Stimulated activated CD8-positive, alpha-beta memory T cell treated with anti-CD3 and anti-CD28 coated beads, Interleukin-7, amount 100 ng/mL, for 48 hours (primary cell): ENCODE measurements at places on chromosomes 3 and 15.

DNA sequence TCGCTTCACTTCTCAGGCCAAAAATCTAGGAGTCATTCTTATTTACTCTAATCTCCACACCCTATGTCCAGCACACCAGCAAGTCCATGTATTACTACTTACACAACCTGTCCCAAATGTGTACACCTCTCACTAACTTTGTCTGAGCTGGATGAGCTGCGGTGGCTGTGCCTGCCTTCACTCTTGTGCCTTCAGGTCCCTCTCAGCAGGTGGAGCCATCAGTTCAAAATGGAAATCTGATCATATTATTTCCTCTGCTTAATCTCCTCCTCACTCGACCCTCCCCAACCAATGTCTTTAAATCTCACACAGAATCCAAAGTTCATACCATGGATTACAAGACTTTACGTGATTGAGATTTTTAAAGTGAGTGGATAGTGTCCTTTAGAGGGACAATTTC, 82.8 kb downstream of the SSR3 start:
- no peak for DNase-seq

GRCh38 chr15:88504445-88504844, 36.9 kb downstream of the MRPS11 start:
- DNase-seq, result no peak

GRCh38 chr15:64634027-64634426, 141.4 kb downstream of the RBPMS2 start:
- peak; percentile 36 for DNase-seq

DNA sequence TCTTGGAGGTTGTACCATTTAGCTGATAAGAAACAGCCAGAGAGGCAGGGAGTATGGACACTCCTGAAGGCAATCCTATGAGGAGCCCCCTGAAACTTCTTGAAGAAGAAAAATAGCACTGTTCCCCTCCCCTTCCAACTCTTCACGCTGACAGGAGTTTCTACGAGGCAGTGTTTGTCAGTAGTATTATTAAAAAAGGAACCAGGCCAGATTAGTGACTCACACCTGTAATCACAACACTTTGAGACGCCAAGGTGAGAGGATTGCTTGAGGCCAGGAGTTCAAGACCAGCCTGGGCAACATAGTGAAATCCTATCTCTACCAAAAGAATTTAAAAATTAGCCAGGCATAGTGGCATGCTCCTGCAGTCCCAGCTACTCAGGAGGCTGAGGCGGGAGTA, 38.7 kb downstream of the WWTR1 start:
- DNase-seq, result no peak

DNA sequence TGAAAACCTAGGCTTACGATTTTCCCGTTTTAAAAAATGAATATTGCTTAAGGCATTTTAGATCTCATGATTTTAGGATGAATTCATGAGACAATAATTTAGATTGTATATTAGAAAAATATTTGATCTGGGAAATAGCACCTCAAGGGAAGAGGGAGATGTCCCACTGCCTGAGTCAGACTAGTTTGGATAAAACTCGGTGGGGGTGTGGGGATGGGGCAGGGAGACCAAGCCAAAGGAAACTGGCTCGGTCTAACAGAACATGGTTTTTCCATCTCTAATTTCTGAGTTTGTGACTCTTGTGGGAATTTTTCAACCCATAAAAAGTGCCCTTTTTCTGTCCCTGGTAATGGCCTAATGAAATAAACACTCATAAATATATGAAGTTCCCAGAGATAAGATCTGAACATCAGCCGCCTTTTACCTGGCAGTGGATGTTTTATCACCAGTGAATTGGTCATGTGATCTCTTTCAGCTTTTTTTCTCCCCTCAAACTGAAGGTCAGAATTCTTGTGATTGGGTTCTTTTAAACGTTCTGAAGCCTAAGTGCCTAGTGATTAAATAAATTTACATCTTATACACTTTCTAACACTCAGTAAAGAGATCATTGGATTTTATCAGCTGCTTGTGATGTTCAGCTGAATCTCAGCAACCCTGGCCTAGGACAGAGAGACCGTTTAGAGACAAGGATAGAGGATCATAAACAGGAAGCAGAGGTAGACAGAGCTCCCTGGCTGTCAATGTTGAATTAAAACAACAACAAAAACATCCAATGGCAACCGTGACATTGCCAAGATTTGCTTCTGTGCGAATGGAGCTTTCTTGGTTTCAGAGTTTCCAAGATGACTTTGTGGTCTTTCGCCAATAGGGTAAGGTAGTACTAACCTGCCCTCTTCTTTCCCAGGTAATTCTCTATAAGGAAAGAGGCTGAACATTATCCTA, 1038.2 kb downstream of the MCTP2 start:
- no peak for DNase-seq

DNA sequence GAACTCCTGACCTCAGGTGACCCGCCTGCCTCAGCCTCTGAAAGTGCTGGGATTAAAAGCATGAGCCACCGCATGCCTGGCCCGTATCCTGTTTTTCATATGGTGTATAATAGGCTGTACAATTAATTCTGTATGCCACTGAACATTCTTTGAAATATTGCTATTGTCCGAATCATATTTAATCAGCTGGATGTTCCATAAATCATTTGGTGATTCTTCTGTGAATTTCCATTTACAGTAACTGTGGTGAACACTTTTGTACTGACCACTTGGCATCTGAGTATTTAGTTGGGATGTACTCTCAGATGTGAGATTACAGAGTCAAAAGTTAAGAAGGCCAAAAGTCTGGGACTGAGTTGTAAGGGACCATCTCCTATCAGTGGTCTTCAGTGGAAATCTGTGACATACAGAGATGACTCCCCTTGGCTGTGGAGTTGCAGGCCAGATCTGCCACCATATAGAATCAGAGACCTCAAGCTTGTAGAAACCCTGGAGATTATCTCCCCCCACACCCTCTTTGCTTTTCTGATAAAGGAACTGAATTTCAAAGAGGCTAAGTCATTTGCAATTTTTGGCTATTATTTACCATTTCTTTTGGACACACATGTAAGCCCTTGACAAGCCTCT, 25.7 kb upstream of the DYNC1LI1 start:
- no peak for DNase-seq

GRCh38 chr3:10353160-10353559, 32.2 kb upstream of the SEC13 start:
- DNase-seq, result no peak

DNA sequence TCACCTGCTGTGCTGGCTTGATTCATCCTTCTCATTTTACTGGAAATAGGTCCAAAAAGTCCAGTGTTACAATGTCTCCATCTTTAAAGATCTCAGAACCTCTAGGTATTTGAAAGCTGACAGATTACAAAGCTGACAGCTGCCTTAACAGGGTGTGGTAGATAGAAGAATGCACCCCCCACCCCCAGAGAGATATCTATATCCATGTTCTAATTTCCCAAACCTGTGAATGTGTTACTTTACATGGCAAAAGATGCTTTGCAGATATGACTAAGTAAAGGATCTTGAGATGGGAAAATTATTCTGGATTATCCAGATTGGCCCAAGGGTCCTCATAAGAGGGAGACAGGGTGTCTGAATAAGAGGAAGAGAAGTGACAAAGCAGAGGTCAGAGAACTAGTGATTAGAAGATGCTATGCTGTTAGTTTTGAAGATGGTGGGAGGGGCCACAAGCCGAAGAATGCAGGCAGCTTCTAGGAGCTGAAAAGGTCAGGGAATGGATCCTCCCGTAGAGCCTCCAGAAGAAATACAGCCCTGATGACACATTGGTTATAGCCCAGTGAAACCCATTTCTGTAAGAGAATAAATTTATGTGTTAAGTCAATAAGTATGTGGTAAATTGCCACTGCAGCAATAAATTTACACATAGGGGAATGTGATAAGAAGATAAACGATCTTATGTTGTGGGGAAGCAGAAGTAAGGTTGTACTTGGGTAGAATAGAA, 21.5 kb upstream of the FSTL1 start:
- DNase-seq, result no peak

GRCh38 chr15:53918180-53919079, 59.8 kb upstream of the UNC13C start:
- DNase-seq, result no peak

DNA sequence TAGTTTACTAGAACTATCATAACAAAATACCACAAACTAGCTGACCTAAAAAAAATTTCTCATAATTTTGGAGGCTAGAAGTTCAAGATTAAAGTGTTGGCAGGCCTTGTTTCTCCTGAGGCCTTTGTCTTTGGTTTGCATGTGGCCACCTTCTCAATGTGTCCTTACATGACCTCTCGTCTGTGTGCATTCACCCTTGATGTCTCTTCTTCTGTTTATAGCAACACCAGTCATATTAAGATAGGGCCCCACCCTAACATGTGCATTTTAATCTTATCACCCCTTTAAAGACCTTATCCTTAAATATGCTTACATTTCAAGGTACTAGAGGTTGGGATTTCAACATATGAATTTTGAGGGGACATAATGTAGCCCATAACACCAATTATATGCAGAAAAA, 177.0 kb downstream of the ZBBX start:
- DNase-seq, result no peak

DNA sequence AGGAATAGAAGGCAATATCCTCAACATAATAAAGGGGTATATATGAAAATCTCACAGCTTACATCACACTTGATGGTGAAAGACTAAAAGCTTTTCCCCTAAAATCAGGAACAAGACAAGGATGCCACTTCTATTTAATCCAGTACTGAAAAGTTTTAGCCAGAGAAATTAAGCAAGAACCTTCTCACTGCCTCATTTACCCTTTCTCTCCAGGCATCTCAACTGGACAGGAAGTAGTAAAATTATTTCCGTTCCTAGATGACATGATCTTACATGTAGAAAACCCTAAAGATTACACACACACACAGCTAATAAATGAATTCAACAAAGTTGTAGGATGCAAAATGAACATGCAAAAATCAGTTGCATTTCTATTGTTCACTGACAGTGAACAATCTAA, 11.2 kb downstream of the SCAP start:
- no peak for DNase-seq

GRCh38 chr3:40104441-40104840, 205.1 kb upstream of the EIF1B start:
- no peak for DNase-seq

DNA sequence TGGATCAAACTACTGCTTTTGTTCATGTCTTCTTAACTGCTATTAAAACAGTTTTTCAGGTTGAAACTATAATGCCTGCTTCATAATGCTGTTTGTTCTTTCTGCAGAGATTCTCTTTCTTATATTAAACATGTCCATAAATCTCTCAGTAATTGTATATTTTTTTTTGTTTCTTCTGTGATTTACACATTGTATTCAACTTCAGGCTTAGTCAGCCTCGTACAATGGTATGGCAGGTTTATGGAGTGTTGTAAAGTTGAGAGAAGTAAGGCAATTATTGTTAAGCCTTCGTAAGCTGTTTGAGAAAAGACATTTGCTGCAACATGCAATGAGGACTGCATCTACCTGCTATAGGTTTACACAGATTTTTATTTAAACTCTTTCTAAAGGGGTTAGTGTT, 977.1 kb downstream of the DIPK2A start:
- DNase-seq, result no peak

DNA sequence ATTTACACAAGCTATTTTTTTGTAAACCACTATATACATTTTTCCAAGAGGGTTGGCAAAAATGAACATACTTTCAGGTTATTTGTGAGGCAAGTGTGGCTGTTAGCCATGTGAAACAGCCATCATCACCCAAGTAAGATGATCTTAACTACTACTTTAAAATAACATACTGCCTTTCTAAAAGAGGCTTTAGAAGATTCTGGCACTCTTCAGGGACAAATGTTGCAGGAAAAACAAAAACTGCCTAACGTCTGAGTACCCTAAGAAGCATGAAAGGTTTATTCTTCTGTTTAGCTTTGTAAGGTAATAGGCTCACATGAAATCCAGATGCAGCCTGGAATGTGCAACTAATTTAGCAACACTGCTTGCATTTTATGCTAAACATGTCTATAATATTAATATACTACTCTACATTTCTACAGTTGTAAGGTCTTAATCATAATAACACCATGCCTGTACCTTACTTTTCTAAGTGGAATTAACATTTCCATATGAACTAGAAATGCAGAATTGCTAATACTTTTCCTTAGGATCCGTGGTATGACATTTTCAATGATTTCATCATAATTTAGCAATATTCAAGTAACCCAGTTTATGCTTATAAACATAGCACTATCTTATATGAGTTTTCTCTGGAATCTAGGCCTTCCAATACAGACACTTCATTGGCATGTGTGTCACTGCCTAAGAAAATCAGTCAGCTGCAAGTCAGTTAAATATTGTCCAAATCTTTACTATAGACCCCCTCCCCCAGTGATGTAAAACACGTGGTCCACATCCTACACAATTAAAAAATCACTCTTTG, 4.5 kb upstream of the LSAMP start:
- no peak for DNase-seq
